Bladder microvascular endothelial cell (primary cell): ENCODE measurements at places on chromosomes 11 and 22. TPM values are rescaled to one million over a fixed set of nuclear protein-coding genes. Genes with fewer than 3 reads are reported as not detected.

The PHLDA2 gene
- 1.8 and 2.8 TPM in 2 replicates for total RNA-seq

The TRIM22 gene
- total RNA-seq, result 96.0 and 226 TPM in 2 replicates

The PARVA gene
- total RNA-seq, result 10.7 and 32.7 TPM in 2 replicates

The OVCH2 gene
- total RNA-seq, result not detected in 2 replicates

The ATF4 gene
- total RNA-seq, result 121 and 127 TPM in 2 replicates

The PHF5A gene
- 62.5 and 68.5 TPM in 2 replicates for total RNA-seq

The CHID1 gene
- total RNA-seq, result 26.4 and 52.3 TPM in 2 replicates

The OR2AG2 gene
- under 0.01 and 0.31 TPM in 2 replicates for total RNA-seq

The CCDC81 gene
- 0.32 and 1.3 TPM in 2 replicates for total RNA-seq

The BRSK2 gene
- under 0.01 and 1.4 TPM in 2 replicates for total RNA-seq
